Neural crest cell (in vitro differentiated cells): ENCODE measurements at places on chromosomes 5 and 9. TPM values are rescaled to one million over a fixed set of nuclear protein-coding genes. Genes with fewer than 3 reads are reported as not detected.

DNA sequence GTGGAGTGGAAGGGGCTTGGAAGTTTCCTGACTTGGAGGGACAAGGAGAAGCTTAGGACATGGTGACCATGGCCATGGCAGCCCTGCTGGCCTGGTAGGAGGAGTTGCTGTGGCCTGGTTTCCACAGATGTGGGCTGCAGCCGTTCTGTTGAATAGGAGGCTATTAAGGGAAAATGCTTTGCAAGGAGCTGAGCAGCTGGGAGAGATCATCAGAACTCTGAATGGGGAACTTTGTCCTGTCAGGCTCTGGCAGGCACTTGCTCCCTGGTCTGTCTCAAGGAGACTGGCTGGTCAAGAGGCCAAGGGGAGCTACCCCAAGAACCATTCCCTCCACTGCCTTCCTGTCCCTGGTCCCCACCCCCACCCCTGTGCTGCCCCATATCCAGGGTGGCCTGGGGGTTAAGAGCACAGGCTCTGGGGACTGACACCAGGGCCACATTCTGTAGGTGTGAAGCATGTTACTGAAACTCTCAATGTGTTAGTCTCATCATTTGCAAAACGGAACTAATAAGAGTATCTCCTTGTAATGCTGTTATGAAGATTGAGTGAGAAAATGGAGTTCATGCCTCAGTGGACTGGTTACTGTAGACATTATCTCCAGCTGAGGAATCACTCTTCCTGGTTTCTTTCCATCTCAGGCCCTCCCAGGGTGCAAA is 84.0 kb upstream of the ARAP3 start:
- H3K4me1 ChIP-seq, result peaks cover 23% of the 10 kb centered on the region
- H3K27ac ChIP-seq, result peak overlapping the region; percentile 37
- no peak overlapping the region for H3K4me3 ChIP-seq
- H3K27me3 ChIP-seq, result no peaks in the 10 kb centered on the region
- no peaks in the 10 kb centered on the region for H3K36me3 ChIP-seq

Gene OR1J2
- total RNA-seq, result not detected in 2 replicates

- peaks cover 8% of the 10 kb centered on the region for H3K36me3 ChIP-seq
- H3K4me1 ChIP-seq, result peaks cover 8% of the 10 kb centered on the region
- H3K27ac ChIP-seq, result no peak overlapping the region
- DNase-seq, result no peak
- no peak overlapping the region for H3K4me3 ChIP-seq
These were observed 23.2 kb downstream of the SLC46A2 start for GRCh38 chr9:112867275-112867991.

DNA sequence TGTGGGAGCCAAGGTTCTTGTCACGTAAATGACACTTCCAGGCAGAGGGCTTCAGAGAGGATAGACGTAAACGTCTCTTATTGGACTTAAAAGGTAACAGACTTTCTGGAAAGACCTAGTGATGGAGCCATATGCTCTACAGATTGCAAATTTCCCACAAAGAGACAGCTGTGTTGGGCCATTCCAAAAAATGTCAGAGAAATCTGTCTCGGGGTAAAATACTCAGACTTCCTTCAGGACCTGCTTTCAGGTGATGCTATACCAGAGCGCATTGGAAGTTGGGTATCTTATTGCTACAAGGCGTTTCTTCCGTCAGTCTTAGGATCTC is 29.2 kb downstream of the PROP1 start:
- H3K4me1 ChIP-seq, result no peaks in the 10 kb centered on the region
- peaks cover 13% of the 10 kb centered on the region for H3K36me3 ChIP-seq
- H3K27me3 ChIP-seq, result no peaks in the 10 kb centered on the region
- no peak overlapping the region for H3K4me3 ChIP-seq
- no peak overlapping the region for H3K27ac ChIP-seq

Gene GARIN3
- total RNA-seq, result not detected in 2 replicates

- H3K4me3 ChIP-seq, result no peak overlapping the region
- no peak overlapping the region for H3K27ac ChIP-seq
- H3K4me1 ChIP-seq, result no peaks in the 10 kb centered on the region
- peaks cover 3% of the 10 kb centered on the region for H3K36me3 ChIP-seq
These were observed 544.1 kb downstream of the RAB3C start for GRCh38 chr5:59126708-59127573.

Gene LRRTM2
- total RNA-seq, result 0.84 and 1.3 TPM in 2 replicates

Gene PCDHGC4
- 14.8 and 15.9 TPM in 2 replicates for total RNA-seq

- H3K4me3 ChIP-seq, result no peak overlapping the region
- peaks cover 34% of the 10 kb centered on the region for H3K36me3 ChIP-seq
- DNase-seq, result no peak
These were observed 5.0 kb downstream of the SQSTM1 start for GRCh38 chr5:179825655-179826182.

- H3K4me3 ChIP-seq, result no peak overlapping the region
- peaks cover 10% of the 10 kb centered on the region for H3K4me1 ChIP-seq
- H3K36me3 ChIP-seq, result no peaks in the 10 kb centered on the region
- no peaks in the 10 kb centered on the region for H3K27me3 ChIP-seq
- no peak for DNase-seq
- no peak overlapping the region for H3K27ac ChIP-seq
These were observed 42.1 kb upstream of the EEIG1 start for GRCh38 chr9:128022886-128023285.
